ENCODE measurements at places on chromosomes 7 and 10.

DNA sequence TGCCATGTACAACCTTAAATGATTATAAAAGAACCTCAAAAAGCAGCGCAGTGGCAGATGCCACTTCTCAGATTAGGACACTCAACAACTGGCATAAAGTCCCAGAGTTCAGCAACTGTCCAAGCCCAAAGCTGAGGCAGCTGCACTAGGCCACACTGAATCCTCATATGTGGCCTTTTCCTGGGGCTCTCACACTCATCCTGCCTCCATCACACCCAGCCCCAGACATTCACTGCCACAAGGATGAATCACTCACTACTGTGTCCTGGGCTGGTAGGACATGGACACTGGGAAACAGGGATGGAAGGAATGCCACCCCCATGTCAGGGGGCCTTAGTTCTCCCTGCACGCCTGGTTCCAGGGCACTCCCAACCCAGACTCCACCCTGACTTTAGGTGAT, 547.7 kb downstream of the TNS3 start:
- DNase-seq = no peak

DNA sequence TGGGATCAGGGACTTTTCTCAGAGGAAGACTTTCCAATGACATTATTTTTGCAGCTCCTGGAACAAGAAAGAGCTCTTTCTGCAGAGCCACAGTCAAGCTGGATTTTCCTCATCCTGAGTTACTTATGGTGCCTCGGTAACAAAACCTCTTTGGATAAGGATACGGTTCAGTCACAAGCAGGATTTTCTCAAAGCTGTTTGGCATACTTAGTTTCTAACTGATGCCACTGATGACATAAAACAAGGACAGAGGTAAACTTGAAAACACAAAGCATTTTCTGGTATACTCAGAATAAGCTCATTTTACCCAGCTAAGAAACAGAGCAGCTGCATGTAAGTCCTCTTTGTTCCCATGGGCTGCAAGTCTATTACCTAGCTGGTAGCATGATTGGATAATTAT, 340.9 kb upstream of the MEOX2 start:
- peak; percentile 42 for DNase-seq

DNA sequence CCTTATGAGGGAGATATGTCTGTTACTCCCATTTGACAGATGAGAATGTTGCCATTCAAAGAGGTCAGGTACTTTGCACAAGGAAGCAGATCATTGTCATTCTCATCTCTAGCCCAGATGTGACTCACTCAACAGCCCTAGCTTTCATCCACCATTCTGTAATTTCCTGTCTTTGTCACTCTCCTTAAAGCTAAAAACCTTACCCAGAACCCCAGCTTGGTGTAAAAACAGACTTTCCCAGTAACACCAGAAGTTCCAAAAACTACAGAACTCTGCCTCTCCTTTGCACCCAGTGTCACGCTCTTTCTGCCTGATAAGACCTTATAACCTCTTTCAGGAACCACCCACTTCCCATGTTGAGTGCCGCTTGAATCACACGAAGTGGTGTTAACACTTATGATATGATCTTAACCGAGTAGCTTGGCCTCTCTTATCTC, 89.1 kb upstream of the SP4 start:
- no peak for DNase-seq

- DNase-seq = peak; percentile 90
Observed at GRCh38 chr7:108358553-108358952, 97.7 kb downstream of the NRCAM start.

GRCh38 chr7:45026984-45027773, 27.2 kb downstream of the CCM2 start:
- DNase-seq = no peak

DNA sequence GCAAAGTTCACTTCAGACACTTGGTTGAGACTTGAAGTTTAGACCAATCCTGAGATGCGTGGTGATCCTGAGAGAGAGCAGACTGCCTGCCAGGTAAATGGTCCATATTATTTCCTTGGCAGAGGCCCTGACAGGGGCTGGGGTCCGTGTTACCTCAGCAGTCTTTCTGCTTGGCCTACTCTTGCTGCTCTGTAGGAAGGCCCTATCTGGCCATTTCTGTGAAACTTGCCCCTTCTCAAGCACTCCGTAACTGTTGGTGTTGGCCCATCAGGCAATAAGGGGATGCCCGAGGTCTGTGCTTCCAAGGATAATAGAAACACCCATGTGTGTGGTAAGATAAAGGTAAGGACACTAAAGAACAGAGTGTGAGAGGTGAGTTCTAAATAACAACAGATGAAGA, 20.0 kb downstream of the LOXL4 start:
- DNase-seq = no peak

- DNase-seq = no peak
Observed at GRCh38 chr10:95963202-95963990, 55.6 kb downstream of the CC2D2B start.

- DNase-seq = no peak
Observed at GRCh38 chr10:7159928-7160327, 250.9 kb downstream of the SFMBT2 start.

- no peak for DNase-seq
Observed at GRCh38 chr7:50605059-50605458, 39.9 kb upstream of the DDC start.

GRCh38 chr10:24209432-24209771, 464 bp downstream of the KIAA1217 start:
- DNase-seq = no peak

Measured in NCI-H1105 treated with DMSO at 0.1 percent for 48 hours (cell line).